ENCODE measurements at places on chromosomes 7 and 10.

- DNase-seq, result no peak
These were observed 34.8 kb upstream of the ARHGAP22 start for GRCh38 chr10:48639632-48640031.

DNA sequence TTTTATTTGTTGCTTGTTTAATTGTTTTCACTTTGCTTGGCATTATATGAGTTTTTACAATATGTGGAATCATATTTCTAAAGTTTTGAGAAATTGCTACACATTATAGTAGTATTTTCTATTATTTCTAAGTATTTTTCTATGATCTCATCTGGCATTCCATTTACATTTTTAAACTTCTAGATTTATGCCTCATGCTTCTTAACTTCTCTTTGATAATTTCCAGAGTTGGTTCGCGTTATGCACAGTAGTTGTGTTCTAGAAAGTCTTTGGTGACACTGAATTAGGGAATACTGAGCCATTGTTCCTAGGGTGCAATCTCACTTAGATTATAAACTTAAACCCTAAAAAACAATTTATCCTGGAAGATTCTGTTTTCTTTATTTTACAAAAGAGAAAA is 129.2 kb downstream of the GNAI1 start:
- no peak for DNase-seq

GRCh38 chr10:88754287-88754686 is 5.5 kb upstream of the LIPN start:
- no peak for DNase-seq

- DNase-seq, result no peak
These were observed 109.3 kb downstream of the GRK5 start for GRCh38 chr10:119316729-119317097.

- DNase-seq, result no peak
These were observed 64.7 kb upstream of the ANK3 start for GRCh38 chr10:60454336-60454735.

DNA sequence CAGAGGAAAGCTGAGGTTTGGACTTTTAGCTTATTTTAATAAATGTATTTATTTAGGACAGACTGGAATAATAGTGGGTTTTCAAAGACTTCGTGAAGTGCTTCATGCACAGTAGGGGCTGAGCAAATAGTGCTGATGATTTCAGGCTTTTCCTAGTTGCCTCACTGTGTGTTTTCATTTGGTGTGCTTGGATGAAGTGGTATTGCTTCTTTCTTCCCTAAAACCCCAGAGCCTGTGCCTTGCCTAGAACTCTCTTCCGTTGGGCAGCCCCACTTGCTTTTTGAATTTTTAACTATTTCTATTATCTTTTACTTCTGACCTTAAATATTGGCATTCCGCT is 49.6 kb downstream of the ARID5B start:
- no peak for DNase-seq

DNA sequence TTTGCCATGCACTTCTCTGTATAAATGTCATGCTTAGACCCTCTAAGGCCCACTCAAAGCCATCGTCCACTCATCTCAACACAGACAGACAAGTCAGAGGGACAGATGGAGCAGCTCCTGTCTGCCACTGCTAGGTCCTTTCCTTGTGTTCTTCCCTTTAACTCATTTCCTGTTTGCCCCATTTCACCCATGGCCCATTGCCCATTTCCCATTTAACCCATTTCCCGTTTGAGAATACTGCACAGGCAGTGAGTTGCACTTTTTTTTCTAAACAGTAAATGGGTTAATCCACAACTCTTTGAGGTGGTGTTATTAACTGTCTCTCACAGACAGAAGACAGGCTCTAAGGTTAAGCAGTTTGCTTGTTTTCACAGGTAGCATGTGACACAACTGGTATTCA is 179.3 kb downstream of the NPSR1 start:
- no peak for DNase-seq

- DNase-seq, result no peak
These were observed 71.3 kb downstream of the CDHR3 start for GRCh38 chr7:106034383-106034782.

GRCh38 chr10:58488921-58489320 is 23.8 kb upstream of the BICC1 start:
- DNase-seq, result no peak

DNA sequence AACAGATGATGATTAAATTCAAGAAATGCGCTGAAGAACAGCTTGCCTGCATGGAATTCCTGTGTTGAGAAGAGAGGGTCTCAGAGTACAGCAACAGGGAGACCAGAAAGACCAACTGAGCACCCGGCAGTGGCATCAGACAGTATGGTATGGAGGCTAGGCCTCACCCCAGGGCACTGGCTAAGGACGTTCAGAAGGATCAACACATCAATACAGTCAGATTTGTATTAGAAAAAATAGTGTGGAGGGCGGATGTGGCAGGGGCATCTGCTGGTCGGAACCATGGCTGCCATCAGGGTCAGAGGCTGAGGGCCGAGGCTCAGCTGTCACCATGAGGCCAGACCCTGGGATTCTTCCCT is 142.1 kb downstream of the ADARB2 start:
- DNase-seq, result no peak

DNA sequence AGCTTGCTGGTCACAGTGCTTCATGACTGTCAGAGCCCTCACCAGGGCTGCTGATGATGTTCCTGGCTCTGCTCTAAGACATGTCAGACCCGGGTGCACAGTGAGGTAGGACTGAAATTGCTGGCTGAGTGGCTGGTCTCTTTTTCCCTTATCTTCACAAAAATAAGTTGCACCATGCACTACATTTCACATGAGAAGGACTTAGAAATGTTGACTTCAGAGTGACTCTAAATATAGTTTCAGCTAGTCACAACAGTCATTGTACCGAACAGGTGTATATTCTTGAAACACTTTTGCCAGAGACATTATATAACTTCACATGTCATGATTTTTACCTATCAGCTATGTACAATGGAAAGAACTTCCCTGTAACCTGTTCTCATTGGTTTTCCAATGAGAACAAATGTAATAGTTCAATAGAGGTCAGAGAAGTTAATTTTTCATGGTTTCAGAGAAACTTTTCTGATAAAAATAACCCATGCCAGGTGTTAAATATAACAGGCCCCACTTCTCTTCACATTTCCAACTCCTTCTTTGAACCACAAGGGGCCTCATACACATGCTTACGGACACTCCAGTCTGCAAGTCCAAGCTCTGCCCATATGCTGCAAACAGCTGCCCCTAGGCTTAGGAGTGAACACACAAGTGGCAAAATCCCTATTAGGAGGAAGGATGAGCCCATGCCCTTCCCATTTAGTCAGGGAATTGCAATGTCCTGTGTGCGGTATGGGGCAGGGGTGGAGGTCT is 115.6 kb downstream of the CDK6 start:
- DNase-seq, result no peak

- DNase-seq, result no peak
These were observed 98.9 kb upstream of the ARHGAP21 start for GRCh38 chr10:24822590-24822989.

GRCh38 chr7:155188357-155188756 is 109.3 kb upstream of the INSIG1 start:
- no peak for DNase-seq

DNA sequence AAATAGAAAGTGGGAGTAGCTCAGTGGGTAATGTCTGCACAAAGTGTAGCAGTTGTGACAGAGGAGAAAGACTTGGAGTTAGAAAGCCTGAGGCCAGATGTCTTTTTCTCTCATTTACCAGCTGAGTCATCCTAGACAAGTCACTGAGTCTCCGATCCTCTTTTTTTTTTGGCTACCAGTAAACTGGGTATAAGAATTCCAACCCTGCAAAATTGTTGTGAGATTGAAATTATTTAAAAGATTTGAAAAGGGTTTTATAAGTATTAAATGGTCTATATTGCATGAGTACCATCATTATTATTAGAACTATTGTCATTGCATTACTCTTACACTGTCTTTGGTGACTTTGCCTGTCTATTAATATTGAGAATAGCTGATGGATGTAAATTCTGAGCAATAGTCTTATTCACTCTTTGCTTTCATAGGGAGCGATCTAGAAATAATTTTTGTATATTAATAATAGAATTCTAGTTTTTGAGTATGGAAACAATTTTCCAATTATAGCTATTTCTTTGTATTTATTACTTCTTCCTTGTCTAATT is 74.0 kb downstream of the ARID5B start:
- no peak for DNase-seq

GRCh38 chr7:46032353-46032752 is 111.3 kb upstream of the IGFBP3 start:
- no peak for DNase-seq

DNA sequence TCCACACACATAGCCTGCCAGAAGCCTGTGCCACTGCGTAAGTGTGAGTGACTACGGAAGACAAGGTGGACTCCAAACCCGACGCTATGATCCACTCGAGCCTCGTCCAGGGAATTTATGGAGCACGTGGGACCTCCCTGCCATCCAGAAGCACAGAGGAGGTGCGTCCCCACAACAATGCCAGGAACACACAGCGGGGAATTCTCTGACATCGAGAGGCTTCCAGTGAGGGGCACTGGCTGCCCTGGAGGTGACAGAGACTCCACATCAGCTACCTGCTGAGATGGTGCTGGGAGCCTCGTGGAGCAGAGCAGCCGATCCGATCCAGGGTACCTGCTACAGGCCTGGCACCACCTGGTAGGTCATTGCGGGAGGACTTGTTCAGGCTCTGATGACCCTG is 72.2 kb upstream of the INSIG1 start:
- no peak for DNase-seq

DNA sequence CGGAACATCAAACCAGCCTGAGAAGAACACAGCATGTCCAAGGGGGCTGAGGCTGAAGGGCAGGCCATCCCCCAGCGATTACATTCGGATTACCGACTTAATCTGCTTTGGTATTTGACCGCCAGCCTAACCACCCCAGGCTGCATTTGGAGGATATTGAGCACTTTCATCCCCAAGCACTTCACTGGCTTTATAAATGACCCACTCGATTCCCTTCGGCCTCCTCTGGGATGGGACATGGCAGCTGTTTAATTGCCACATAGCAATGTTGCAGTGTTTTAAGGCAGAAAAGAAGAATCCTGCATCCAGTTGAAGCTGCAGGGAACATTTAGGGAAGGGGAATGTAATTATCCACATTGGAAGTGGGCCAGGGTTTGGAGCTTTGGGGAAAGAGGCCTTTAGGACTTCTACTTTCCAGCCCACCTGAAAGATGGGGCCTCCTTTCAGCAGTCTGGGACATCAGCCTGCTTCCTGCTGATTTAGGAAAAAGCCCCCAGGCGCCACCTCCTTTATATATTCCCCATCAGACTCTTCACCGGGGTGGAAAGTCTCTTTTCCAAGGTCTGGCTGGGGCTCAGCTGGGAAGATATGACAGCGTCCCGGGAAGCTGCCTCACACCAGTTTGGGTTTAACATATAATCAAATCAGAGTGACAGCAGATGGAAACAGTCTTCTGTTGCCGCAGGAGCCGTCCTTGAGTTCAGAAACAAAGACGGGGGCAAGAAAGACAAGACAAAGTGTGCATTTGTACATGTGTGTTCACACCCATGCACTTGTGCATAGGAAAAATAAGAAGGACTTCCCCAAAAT is 9.2 kb downstream of the DPCD start:
- no peak for DNase-seq

GRCh38 chr10:49408519-49409306 is 12.8 kb upstream of the DRGX start:
- no peak for DNase-seq

DNA sequence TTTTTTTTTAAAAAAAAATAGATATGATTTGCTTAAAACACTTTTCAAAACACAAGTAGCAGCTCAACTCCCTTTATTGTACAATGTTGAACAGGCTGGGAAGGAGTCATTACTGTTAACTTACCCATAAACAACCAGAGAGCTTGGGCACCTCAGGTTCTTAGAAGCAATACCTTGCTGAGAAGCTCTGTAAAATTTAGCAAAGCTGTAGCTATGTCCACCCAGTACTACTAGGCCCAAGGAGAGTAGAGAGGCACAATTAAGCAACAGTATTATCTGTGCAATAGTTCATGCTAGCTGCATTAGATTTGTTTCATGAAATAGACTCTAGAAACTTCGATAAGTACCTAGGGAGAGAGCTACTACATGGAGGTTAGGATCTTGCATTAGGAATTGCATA is 32.0 kb downstream of the SEMA3A start:
- DNase-seq, result no peak

- DNase-seq, result no peak
These were observed 96.5 kb upstream of the PODXL start for GRCh38 chr7:131652934-131653333.

DNA sequence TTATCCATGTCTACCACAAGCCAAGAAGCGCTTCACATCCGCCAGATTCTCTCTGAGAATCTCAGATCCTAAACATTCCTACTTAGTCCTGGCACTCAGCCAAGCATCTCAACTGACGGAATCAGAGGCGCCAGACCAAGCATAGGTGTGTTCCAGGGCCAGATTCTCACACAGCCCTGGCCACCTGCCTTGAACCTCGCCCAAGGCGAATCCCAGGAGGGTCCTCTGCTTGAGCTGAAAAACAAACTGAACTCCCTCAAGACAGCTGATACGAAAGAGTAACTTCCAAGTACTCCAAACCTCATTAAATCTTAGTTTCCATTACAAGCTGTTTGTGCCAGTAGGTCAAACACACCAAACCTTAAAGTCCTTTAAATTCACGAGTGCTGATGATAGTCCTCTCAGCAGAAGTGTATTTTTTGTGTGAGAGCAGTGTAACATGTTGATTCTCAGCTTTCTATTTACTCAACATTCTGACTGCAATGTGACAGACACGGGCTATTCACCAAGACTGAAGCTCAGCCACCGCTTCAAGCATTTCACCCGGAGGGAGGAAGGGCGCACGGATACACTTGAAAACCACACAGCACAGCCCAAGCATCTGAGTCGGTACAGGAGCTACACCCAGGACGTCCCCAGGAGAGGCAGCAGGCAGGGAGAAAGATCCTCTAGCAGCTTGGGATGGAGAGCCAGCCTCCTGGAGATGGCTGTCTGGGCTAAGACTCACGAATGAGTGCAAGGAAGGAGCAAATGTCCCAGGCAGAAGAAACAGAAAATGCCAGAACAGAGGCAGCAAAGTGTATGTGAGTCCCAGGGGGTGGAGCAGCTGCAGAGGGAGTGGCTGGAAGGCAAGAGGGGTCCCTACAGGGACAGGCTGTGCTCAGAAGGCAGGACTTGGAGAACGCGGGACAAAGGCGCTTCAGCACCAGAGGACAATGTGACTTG is 6.0 kb downstream of the PARD3 start:
- no peak for DNase-seq

GRCh38 chr10:72605122-72605521 is 20.8 kb downstream of the MICU1 start:
- DNase-seq, result no peak

- DNase-seq, result no peak
These were observed 144.7 kb upstream of the SEMA3A start for GRCh38 chr7:84339306-84339705.

DNA sequence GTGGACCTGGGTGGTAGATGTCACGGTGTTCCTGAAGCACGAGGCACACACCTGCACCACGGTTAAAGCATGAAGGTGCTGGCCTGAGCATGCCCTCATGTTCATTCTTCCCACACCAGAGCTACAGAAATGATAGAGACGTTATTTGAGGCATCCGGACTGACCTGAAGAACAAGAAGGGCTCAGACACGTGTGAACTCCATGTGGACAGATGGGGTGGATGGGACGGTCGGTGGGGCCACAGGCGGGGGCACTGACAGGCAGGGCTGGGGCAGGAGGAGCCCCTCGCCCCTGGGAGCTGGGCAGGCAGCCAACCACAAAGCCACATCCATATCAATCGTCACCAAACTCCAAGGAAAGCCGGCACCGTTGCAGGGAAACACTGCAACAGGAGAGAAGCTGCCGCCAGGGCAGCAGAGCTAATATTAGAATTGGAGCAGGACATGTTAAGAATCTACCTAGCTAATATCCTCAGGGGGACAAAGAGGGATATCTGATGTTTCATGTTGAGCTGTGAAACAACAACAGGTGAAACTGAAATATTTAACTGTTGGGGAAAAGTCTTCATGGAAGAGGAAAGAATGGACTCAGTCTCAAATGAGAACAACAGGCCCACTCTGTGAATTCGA is 37.8 kb upstream of the DIP2C start:
- no peak for DNase-seq
